ENCODE measurements at places on chromosomes 1 and 21.

DNA sequence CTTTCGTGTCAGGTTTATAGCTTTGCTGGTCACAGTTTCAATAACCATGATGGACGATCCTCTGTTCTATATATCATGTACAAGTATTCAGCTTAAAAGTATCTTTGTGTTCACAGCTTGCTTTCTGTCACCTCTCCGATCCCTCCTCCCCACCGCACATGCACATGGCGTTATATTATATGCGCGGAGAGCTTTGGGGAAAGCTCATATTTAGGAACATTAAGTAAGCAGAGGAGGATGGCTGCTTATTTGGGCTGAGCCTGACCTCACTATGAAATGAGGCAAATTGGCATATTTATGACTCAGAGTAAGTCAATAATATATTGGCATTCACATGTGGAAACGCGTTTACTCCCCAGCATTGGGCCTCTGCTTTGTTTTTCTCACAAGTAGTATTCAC lies 360.5 kb downstream of the HLX start:
- DNase-seq = no peak

DNA sequence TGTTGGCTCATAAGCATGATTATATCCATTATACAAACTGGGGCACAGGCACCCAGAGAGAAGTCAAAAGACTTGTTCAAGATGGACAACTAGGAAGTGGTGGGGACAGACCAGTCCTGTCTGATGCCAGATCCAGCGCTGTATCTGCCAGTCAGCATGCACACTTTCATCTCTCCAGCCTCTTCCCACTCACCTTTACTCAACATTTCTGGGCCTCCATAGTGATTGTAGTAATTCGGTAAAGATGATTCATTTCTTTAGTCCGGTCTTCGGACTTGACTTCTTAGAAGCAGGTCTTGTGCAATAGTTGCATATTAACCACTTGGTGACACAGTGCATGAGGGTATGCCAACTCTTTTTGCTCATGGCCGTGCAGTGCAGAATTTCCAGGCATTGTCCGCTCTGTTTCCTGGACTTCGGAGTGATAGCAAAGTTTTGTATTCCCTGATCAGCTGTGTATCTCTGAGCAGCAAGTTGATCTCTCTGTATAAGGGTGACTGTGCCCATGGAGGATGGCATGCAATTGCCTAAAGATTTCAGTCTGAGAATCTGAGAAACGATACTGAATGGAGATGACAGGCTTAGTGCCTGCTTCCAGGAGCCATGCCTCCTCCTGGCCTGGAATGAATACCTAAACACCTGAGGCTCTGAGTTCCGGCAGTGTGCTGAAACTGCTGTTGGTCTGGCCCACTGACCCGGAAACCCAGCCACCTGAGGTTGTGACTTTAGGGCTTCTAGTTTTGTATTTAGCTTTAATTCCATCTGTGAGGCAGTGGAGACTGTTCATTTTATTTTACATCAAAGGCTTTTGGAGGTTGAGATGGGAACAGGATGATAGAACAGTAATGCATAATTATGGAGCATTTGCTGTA lies 39.0 kb downstream of the GALNT2 start:
- no peak for DNase-seq

- DNase-seq = no peak
Measured at GRCh38 chr1:150089846-150090520, 22.4 kb downstream of the VPS45 start.

GRCh38 chr1:212791261-212791675 lies 309 bp downstream of the NSL1 start:
- no peak for DNase-seq

DNA sequence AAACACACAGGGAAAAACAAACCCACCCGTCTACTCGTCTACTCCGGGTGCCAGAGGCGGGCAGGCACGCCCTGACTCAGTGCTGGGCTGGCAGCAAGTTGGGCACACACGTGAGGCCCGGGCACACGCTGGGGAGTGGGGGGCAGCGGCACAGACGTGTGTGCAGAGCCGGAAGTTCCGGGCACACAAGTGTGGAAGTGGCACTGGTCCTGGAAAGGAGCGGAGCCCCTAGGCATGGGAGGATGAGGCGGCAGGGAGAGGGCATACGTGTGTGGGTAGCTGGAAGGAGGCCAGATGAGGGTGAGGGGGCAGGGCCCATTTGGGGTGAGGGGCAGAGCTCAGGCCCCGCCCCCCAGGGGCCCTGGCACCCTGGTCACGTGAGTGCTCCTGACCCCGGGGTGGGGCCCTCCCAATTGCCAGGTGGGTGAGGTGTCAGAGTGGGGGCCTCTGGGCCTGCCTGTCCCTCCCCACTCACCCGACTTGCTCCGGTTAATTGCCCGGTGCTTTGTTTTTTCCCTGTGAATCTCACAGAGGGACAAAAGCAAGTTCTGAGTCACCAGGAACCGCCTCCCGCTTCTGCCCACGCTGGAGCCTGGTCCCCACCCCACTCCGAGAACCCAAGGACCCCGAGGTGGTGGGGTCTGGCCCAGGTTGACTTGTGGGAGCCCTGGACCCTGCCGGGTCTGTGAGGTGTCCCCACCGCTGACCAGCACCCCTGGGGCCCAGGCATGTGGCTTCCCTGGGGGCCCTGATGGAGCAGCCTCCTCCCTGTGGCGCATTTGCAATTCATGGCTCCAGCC lies 104.8 kb upstream of the CASZ1 start:
- DNase-seq = no peak

GRCh38 chr21:26159869-26160268 lies 10.7 kb downstream of the APP start:
- no peak for DNase-seq

GRCh38 chr1:226404063-226404903 lies 3.6 kb downstream of the PARP1 start:
- DNase-seq = no peak

GRCh38 chr1:211748810-211749209 lies 73.4 kb upstream of the NEK2 start:
- DNase-seq = no peak

DNA sequence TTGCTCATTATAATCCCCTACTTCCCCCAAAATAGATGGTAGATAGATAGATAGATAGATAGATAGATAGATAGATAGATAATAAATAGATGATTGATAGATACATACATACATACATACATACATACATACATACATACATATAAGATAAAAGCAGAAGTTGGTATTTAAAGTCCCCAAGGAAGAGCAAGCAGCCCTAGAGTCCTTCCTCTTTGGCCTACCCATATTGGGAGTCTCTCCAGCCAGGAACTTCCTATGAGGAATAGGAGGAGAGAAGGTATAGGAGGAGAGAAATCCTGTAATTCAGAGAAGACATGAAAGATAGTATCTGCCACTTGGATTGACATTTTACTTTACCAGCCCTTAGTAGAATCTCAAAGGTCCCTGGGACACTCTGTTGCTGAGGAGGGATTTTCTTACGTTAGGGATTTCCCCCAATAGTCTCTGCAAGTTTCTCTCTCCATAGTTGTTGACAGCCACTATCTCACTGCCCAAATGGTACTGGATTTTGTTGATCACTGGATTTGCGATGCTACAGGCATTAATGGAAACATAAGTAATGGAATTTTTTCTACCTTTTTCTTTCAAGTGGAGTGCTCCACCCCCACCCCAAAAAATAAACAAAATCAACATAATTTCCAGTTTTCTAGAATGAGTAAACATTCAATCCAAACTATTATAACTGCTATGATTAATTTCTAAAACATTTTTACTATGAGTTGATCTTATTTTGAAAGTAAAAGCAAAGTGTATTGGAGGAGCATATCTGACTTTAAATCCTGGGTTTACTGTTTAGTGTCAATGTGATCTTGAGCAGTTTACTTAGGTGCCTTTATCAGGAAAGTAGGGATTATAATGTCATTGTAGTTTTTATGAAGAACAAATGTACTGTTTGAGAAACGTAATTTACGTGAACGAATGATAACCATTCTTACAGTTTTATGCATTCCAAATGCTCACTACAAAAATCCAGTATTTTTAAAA lies 93.2 kb upstream of the TNFSF4 start:
- DNase-seq = no peak

GRCh38 chr1:2374252-2375155 lies 16.9 kb downstream of the MORN1 start:
- DNase-seq = no peak

DNA sequence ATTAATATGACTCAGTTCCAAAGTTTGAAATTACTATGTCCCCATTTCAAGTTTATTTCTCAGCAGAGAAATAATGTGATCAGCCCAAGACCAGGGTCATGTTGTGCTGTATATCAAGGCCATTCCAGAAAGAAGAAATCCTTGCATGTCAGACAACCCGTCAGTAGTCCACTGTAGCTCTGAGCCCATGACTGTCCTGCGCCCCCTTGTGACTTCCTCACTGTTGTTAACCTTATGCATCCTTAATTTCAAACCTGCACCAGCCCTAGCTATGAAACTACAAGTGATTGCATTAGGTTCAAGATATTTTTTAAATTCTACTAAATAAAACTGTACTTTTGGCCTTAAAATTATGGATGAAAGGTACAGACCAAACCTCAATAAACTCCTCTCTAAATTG lies 133.0 kb downstream of the LRRC7 start:
- DNase-seq = no peak

- no peak for DNase-seq
Measured at GRCh38 chr1:227907439-227908015, 40.2 kb downstream of the WNT9A start.

DNA sequence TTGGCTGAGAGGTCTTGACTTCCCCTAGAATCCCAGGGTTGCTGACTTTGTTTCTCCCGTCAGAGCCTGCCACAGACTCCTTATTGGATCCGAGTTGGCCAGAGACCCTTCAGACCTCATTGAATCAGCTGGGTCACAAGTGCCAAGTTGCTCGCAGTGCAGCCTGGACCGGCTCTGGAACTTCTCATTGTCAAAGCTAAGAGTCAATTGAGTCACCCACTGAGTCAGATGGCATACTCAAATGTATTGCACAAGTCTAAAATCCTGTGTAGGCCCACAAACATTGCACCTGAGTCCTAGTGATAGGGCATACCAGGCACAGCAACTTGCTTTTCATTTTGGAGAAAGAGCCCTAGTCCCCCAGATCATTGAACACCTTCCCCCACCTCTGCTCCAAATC lies 20.4 kb upstream of the SCAF4 start:
- DNase-seq = no peak

- DNase-seq = no peak
Measured at GRCh38 chr1:182263706-182264105, 127.9 kb downstream of the GLUL start.

DNA sequence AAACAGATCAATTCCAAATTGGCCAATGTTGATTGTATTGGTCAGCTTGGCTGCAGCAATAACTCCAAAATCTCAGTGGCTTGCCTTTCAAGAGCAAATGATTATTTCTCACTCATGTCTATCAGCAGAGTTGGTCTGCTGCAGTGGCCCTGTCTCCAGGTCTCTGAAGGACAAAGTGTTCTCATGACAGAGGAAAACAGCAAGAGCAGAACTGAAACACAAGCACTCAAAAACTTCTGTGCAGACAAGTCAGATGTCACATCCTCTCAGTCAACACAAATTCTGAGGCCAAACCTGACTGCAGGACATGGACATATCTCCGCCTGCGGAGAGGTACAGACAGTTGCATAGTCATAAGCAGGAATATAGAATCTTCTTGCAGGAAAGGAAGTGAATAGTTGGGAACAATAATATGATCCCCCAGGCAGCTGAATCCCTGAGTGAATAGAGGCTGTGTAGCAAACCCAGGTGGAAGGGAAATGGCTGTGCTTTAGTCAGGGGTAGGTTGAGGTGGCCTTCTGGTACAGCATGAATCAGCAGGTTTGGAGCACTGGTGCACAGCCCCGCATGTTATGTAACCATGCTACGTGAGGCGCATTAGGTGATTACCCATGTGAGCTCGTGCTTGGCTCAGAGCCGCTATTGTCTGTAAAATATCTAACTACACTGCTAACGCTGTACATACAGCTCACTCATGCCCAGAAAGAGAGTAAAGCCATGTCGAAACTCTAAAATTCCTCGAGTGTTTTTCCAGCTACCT lies 17.1 kb upstream of the UBE2U start:
- no peak for DNase-seq

GRCh38 chr1:214028095-214028494 lies 40.3 kb downstream of the PROX1 start:
- no peak for DNase-seq

DNA sequence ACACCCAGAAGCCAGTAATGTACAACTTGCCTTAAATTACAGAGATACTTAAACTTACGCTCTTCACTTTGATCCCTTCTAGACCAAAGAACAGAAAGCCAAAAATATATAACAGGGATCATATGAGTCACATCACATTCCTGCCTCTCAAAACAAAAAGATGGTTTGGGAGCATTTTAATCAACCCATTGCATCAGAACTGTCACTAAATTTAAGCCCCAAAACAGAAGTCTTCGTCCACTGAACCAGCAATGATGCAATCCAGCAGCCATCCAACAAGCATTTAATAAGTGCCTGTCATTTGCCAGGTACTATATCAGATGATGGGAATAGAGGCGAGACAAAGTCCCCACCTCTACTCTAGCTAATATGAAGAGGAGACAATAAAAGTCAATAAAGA lies 42.7 kb upstream of the GLIS1 start:
- DNase-seq = no peak

GRCh38 chr1:119768778-119769177 lies at the start of gene HMGCS2:
HMGCS2 (minus strand) TSS chr1:119768905; CDS start chr1:119768844, 61 bp downstream.
- DNase-seq = no peak

DNA sequence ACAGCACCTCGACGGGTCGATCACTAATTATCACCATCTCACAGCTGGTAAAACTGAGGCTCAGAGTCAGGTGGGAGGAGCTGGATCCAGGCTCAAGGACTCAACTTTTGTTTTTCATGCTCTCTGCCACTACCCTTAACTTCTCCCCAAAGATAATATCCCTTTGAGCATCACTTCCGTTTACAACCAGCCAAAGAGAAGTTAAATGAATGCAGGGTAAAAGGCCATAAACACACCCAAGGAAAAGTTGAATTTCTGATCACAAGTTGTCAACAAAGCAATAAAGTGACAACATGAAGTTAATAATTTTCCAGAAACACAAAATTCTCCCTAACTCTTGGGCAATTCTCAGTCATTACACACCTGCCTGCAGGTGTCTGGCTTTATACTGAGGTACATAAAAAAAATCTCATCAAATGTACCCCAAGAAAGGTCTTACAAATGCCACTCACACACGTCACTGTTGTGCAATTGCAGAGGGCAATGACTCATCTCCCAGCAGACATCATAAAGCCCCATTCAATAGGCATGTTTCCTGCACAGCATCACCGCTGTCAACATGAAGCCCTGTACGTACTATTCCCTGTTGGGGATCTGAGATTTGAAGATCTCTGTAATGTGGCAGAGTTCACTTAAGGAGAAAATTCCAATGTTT lies 3.4 kb downstream of the OR2T11 start:
- no peak for DNase-seq

- no peak for DNase-seq
Measured at GRCh38 chr1:155210314-155211104, 2.0 kb downstream of the MTX1 start.

Data from stimulated activated CD8-positive, alpha-beta memory T cell treated with anti-CD3 and anti-CD28 coated beads, Interleukin-2, amount 100 ng/mL, for 1 hour (primary cell).